ENCODE measurements at places on chromosomes 6 and 20.

GRCh38 chr6:1850121-1850839 is 240.6 kb downstream of the FOXC1 start:
- DNase-seq = no peak

GRCh38 chr6:41122373-41122772 is 31.8 kb downstream of the TREML1 start:
- DNase-seq = no peak

DNA sequence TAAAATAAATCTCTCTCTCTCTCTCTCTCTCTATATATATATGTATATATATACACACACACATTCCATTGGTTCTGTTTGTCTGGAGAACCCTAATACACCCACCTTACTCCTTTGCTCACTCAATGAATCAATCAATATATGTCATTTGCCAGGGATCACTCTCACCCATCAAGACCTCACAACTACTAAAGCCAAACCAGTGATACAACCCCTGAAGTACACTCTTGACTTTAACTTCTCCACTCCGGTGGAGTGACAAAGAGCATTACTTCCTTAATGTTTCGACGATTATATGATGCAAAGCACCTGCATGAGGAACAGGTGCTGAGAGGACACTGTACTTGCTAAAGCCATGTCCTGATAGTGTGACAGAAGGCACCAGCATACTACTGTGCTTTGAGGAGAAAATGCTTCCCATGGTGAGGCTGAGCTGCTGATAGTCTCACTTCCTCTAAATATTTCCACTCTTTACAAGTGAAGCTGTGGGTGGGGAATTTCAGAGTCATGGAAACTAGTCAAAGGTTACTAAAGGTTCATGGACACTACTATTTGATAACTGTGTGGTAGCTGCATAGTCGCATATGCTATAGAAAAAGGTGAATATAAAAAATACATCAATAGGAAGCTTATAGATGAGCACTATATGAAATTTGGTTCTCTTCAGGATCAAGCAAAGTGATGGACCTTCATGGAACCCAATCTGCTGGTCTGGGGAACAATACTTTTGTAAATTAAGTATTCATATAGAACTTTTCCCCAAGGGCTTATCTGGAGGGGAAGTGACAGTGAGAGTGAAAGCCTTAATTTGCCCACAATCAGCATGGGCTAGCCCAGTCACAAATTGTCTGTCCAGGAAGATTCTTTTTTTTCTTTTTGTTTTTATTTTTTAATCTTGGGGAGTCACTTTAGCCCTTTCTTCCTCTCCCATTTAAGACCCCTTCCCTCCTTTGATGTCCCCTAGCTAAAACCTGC is 141.9 kb upstream of the NEDD9 start:
- no peak for DNase-seq

DNA sequence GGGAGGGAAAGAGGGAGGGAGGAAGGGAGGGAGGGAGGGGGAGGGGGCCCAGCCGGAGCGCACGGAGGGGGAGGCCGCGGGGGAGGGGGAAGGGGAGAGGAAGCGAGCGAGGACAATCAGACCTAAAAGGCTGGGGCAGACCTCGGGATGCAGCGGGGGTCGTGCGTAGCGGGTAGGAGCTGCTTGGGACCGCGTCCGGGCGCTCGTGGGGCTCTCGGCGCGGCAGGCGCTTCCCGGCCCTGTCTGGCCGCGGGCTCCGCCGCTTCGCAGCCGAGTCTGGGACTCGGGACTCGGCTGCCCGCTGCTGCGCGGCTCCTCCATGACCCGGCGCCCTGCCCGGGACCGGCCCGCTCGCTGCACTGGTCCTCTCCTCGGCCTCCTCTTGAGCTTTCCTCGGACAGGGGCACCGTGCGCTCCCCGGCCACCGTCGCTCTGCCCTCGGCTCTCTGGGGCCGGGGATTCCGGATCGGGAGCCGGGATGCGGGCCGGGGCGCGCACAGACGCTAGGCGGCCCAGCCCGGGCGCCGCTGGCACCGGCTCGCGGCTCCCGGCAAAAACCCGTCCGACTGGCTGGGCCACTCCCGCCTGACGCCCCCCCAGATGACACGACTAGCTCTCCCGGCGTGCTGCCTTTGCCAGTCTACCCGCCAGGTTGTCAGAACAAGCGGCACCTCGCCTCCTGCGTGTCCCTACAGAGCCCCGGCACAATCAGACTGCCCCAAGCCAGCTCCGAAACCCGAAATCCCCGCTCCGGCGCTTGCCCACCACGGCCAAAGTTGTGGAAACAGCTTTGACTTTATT is 2.2 kb downstream of the TFAP2A start:
- DNase-seq = no peak

DNA sequence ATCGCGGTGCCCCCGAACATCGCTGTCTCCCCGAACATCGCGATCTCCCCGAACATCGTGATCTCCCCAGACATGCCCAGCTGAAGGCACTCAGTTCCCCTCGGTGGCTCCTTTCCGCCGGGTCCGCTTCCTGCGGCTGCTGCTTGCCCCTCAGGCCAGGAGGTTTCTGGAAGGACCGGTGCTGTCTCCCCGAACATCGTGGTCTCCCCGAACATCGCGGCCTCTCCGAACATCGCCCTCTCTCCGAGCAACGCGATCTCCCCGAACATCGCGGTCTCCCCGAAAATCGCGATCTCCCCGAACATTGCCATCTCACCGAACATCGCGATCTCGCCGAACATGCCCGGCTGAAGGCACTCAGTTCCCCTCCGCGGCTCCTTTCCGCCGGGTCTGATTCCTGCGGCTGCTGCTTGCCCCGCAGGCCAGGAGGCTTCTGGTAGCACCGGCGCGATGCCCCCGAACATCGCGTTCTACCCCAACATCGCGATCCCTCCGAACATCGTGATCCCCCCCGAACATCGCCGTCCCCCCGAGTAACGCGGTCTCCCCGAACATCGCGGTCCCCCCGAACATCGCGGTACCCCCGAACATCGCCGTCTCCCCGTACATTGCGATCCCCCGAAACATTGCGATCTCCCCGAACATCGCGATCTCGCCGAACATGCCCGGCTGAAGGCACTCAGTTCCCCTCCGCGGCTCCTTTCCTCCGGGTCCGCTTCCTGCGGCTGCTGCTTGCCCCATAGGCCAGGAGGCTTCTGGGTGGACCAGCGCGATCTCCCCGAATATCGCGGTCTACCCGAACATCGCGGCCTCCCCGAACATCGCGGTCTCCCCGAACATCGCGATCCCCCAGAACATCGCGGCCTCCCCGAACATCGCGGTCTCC is 808 bp downstream of the ULBP1 start:
- DNase-seq = no peak

GRCh38 chr6:19587238-19587942 is 249.8 kb upstream of the ID4 start:
- DNase-seq = no peak

DNA sequence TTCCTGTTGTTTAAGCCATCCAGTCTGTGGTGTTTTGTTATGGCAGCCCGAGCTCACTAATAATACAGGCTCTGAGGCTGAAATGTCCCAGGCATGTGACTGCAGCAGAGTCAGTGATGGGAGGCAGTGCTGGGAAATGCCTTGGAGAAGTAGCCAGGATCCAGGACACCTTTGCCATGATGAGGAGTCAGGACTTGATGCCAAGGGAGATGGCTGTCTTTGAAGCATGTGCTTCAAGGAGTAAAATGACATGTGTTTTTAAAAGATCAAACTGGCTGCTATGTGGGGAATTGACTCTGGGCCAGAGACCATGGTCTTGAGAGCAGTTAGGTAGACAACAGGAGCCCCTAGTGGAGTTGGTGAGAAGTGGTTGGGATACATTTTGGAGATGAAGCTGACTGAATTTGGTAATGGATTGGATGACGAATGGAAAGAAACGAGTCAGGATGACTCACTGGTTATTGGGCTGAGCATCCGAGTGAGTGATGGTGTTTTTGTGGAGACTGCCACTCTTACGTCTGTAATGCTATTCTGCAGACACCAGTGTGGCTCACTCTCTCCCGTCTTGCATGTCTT is 322.2 kb downstream of the PLCB1 start:
- DNase-seq = no peak

DNA sequence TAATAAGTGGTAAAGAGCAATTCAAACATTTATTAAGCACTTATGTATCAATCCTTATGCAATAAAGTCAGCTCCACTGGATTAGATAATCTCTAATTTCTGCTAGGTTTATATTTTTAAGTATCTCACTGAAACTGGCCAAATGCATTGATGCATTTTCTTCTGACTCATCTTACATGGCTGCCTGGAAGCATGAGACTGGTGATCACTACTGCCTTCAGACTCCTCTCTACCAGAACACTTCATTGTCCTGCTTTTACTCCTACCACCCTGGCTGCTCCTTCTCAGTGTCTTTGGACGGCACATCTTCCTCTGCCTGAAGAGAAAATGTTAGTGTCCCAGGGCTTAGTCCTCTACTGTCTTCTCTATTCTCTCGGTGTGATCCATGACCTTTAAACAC is 7.4 kb downstream of the CEP85L start:
- no peak for DNase-seq

DNA sequence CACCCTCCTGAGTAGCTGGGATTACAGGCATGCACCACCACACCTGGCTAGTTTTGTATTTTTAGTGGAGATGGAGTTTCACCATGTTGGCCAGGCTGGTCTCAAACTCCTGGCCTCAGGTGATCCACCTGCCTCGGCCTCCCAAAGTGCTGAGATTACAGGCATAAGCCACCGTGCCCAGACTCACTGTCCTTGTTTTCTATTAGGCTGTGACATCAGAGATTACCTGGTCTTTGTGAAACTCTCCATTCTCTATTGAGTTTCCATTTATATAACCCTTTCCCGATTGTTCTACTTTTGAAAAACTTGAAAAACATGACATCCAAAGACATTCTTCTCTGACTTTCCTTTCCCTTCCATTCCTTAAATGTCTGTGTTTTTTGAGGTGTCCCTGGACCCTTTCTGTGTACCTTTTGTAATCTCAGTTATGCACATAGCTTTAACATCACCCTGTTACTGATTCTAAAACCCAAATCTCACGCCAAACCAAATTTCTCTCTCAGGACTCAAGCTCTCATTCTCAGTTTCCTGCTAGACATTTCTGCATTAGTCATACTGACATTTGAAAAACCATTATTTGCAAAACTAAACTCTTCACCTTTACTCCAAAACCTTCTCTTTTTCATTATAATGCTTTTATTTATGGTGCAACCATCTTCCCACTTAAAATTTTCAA is 137.0 kb downstream of the KHDC1L start:
- no peak for DNase-seq

GRCh38 chr20:43755851-43756250 is 29.0 kb upstream of the GTSF1L start:
- no peak for DNase-seq

GRCh38 chr6:117200067-117200466 is 65.3 kb upstream of the VGLL2 start:
- no peak for DNase-seq

GRCh38 chr6:138555421-138555988 is 56.2 kb upstream of the NHSL1 start:
- DNase-seq = no peak

Data from CD8-positive, alpha-beta T cell (primary cell).